ENCODE measurements at places on chromosomes 6 and 20.

- no peak for DNase-seq
Observed at GRCh38 chr20:63691711-63692435, 4.6 kb upstream of the TNFRSF6B start.

DNA sequence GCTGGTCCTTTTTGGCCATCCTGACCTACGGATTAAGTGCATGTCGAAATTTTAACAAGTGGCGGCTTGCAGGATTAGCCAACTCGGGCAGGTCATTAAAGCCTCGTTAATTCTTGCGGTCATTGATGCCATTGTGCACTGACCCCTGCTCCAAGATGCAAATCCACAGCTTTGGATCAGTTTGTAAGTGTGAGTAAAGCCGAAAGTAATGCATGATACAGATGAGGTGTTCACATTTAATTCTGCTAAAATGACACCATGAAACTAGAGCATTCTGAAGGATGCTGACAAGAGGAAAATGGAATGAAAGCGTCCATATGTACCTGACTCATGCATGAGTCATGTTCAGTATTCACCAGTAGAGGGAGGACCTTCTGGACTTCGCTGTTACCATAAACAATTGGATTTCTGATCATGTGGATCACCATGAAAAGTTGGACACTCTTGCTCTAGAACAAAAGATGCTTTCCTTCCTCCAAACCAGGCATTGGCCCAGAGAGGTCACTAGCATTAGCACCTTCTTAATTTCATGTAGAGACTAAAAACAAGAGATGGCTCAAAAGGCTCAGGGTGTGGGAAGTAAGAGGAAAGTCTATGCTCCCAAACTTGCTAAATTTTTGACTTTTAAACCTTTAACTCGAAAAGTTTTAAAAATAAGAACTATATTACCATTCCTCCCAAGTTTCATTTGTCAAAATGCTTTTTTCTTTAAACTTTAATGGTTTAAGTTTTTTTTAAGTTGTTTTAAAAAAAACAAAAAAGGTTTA, 48.0 kb downstream of the MUC22 start:
- DNase-seq = peak; percentile 91

- DNase-seq = peak; percentile 45
Observed at GRCh38 chr6:82076916-82077315, 170.6 kb downstream of the IBTK start.

GRCh38 chr6:19298421-19298820, 538.7 kb upstream of the ID4 start:
- no peak for DNase-seq

DNA sequence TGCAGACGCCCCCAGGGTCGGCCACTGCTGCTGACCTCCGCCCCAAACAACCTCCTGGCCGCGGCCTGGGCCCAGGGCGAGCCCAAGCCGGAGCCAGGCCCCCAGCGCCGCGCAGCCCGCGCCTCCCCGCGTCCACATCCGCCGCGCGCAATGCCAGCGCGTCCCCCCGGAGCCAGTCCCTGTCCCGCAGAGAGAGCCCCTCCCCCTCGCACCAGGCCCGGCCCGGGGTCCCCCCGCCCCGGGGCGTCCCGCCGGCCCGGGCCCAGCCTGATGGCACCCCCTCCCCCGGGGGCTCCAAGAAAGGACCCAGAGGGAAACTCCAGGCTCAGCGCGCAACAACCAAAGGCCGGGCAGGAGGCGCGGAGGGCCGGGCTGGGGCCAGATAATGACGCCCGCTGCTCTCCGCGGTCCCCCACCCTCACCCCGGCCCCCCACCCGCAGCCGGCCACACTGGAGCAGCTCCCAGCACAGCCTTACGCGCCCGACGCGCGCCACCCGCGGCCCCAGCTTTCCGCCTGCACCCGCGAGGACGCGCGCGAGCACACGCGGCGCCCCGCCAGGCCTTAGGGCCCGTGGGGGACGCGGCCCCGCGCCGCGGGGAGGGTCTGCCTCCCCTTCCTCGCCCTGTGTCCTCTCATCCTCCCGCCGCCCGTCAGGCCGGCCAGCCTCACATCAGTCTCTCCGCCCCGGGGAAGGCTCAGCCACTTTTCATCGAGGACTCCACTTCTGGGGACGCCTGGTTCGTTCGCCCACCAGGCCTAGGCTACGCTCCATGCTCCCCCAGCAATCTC, 12.9 kb upstream of the SLC22A7 start:
- no peak for DNase-seq

GRCh38 chr6:20021795-20022194, 184.6 kb downstream of the ID4 start:
- no peak for DNase-seq

DNA sequence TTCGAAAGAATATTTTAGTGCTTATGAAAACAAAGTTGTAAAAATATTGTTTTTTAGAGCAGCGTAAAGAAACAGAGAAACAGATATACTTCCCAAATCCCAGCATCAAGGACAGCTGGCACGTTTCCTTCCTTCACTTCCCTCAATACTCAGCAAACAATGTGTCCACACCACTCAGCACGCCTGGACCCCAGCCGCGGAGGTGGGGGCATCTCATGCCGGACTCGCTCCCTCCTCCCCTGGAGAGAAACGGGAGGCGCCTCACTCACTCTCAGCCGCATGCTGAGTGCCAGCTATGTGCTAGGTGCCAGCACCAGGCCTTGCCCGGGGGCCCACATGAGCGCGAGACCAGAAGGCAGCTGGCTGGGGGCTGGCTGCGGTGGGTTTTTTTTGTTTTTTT, 34.7 kb downstream of the SLC2A4RG start:
- no peak for DNase-seq

DNA sequence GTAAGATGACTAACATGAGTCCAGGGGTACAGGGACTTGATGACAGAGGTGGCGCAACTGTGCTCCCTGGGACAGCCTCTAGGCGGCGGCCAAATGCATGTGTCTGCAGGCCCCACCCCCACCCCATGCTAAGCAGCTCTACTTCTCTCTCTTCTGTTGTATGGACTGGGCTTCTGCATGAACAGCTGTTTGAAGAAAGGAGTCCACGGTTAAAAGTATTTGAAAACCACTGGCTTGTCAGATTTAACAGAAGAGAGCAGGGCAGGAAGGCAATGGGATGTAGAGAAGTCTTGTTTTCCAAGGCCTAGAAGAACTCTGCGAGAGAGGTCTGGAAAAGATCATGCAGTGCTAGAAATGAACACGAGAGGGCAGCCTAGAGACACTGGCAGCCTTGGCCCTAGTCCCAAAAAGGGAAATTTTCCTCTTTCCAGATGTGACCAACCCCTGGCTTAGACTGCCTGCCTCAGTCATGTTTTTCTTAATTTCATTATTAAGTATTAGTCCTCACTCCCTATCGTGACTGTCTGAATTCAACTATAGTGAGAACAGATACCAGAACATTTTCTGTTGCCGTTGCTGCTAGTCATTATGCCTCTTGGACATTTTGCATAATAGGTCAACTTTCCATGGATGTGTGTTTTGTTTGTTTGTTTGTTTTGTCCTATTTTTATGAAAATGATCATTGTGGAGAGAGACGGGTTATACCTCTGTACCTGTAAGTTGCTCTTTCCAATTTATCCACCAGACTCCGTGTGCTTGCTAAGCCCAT, 265.0 kb downstream of the ADGRG6 start:
- DNase-seq = peak; percentile 69

GRCh38 chr6:132960720-132961119, 146.4 kb downstream of the RPS12 start:
- no peak for DNase-seq

GRCh38 chr6:144053601-144054000, 41.8 kb downstream of the SF3B5 start:
- peak; percentile 20 for DNase-seq

DNA sequence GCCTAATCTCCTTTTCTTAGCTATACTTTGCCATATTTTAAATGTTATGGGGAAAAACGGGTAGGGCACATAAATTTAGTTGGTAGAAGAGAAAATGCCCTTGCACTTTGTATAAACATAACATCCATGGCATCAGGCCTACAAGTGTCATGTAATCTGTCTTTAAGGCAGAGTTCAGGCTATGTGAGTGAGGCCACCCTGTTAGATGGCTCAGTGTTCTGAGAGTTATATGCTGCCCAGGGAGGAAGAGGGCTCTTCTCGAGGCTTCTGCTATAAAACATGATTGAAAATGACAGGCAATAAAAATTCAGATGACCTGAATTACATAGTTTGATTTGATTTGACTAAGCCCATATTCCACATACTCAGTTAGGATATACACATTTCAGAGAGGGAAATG, 553.6 kb upstream of the MAP3K7 start:
- no peak for DNase-seq

- no peak for DNase-seq
Observed at GRCh38 chr6:13427801-13428582, 59.4 kb downstream of the GFOD1 start.

GRCh38 chr20:49136817-49137571, 51.1 kb downstream of the STAU1 start:
- DNase-seq = no peak

GRCh38 chr6:28839443-28840120, 84.2 kb downstream of the TRIM27 start:
- DNase-seq = no peak

GRCh38 chr6:69980624-69981023, 114.3 kb downstream of the COL19A1 start:
- DNase-seq = no peak

- DNase-seq = peak; percentile 25
Observed at GRCh38 chr6:87628881-87629280, 38.9 kb downstream of the ORC3 start.

GRCh38 chr6:36127462-36128016, 2.8 kb upstream of the MAPK13 start:
- DNase-seq = peak; percentile 92

DNA sequence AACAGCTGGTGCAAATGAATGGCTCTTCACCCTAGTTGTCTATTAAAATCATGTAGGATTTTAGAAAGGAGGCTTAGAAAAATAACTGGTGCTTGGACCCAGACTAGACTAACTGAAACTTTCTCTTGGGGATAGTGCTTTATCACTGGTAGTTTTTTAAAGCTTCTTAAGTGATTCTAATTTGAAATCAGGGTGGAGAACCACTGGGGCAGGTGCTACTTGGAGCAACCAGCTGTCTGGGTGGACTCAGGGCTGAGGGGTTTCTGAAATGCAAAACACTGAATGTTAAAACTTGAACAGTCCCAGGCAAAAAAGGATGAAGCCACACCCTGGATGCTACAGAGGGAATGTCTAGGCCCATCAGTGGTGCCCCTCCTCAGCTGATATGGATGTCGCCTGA, 81.2 kb downstream of the PXDC1 start:
- no peak for DNase-seq

DNA sequence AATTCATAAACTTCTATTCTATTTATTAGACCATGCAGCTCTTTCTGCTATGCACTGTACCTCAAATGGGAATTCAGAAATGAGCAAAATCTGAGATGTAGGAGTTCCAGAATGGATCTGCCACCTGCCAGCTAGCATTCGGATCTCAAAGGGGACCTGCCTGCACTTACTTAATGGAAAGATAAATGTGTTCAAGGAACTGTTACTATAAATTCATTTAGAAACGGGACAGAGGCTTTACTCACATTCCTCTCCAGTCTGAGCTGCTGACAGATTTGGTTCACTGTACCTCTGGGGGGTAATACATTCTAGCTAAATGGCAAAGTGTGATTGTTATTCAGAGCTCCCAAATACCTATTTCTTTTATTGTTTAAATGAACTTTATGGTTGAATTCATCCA, 384.1 kb downstream of the GRIK2 start:
- DNase-seq = no peak

DNA sequence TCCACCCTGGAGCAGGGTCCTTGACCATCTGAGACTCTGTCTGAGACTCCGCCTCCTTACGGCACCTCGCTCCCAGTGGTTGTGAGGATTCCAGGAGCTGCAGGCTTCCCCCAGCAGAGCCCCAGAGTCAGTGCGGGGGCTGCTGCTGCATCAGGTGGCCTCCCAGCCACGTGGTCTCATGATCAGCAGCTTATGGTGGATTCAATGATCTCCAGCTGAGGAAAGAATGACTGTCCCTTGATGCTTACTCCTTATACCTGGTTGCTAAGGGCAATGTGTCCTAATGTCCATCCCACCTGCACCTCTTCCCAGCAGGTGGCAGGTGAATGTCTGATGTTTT, 40.0 kb downstream of the SLC22A1 start:
- DNase-seq = no peak

DNA sequence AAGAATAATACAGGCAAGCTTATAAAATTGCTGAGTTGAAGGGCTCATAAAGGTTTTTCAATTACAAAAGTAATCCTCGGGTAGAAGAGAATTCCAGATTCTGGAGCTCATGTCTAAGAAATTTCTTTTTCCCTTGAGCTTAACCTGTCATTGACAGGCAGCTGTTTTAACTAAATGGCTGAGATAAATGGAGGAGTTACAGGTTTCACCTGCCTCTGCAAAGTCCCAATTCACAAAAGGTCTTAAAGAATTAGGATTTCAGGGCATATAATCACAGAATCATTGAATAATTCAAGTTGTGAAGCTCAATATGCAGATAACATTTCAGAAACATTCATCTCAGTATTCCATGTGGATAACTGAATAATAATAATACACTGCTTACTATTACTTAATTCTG, 660.1 kb upstream of the NRSN1 start:
- no peak for DNase-seq

DNA sequence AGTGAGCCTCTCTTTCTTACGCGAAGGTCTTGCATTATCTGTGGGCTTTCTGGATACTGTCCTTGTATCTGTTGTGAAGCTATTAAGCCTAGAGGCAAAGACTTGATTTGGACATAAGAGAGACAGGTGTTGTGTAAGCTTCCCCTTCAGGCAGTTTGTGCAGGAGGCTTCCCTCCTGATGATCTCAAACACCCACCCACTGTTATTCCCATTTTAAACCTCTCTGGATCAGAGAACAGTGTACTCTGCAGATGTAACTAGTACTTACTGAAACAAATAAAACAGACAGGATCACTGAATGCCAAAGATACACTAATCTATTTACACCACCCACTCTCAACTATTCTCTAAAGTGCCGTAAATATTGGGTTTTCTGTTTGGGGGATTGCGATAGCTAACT, 113.8 kb upstream of the RAB32 start:
- no peak for DNase-seq

Data from EH (cell line).